ENCODE measurements at places on chromosomes 7 and 10.

- no peak for DNase-seq
Measured at GRCh38 chr10:92761571-92761970, 71.8 kb downstream of the HHEX start.

DNA sequence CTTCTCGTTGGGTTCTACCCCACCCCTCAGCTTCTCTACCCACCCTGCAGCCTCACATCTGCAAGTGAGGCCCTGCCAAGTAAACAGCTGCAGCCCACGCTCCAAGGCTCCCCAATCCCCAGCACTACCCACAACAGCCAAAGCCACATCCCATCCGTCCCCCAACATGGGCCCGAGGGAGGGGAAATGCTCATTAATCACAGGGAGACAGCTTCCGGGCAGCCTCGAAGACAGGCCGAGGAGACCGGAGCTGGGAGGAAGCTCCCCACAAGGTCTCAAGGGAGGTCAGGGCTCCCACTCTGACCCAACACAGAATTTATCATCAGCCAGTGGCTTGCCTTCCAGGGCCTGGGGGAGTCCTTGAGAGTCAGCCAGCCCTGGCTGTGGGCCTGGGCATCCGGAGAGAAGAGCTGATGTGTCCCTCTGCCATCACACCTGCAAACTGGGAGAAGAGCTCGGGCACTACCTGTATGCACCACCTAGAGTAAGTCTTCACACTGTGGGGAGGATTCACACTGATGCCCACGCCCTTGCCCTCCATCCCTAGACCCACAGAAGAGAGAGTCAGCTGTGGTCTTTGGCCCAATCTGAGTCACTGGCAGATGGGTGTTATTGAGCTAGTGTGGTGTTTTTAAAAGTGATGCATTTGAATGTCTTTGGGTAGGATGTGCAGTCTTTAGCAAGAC is 115.5 kb upstream of the ZMIZ1 start:
- no peak for DNase-seq

DNA sequence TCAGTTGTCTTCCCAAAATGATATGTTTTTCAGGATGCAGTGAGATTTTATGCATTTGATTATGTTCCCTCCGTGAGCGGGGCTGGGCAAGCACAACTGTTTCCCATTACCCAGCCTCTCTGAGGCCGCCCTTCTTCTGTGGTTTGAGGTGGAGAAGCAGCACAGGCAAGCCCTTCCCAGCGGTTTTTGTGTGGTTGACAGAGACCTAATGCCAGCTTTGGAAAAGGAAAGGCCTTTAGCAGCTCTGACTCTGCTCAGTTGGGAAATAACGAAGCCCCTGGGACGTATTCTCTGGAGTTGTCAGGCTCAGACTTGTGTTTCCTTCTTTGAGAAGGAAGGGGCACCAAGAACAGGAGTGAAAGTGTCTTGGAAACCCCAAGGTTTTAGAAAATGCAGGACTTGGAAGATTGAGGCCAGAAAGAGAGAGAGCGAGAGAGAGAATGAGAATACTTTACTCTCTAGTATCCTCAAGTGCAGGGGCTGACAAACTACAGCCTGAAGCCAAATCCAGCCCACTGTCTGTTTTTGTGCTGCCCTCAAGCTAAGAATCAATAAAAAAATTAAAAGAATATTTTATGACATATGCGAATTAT is 20.6 kb upstream of the PDCD4 start:
- DNase-seq = no peak

- no peak for DNase-seq
Measured at GRCh38 chr7:54252256-54253035, 289.7 kb upstream of the VSTM2A start.

DNA sequence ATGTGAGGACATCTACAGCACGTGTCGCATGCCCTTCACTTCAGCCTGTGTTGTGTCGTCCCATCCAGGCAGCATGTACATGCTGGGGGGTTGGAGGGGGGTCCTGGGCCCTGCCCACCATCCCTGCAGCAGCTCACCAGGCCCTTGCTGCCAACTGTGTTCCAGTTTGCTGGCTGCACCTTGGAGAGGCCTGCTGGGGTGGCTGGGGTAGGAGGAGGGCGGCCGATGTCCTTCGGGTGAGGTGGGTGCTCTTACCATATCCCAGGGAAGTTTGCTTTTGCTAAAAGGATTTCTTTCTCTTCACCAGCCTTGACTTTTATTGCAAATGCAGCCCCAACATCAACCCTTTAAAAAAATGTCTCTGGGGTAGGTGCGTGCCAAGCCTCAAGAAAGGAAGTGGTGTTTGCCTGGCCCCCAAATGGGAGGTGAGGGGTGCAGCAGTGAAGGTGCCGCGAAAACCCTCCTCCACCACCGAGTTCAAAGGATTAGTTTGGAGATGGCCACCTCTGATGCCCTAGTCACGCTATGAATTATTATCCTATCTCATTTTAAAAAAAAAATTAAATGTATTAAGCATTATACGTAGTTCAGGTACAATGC is 165.8 kb upstream of the KLF6 start:
- DNase-seq = no peak

DNA sequence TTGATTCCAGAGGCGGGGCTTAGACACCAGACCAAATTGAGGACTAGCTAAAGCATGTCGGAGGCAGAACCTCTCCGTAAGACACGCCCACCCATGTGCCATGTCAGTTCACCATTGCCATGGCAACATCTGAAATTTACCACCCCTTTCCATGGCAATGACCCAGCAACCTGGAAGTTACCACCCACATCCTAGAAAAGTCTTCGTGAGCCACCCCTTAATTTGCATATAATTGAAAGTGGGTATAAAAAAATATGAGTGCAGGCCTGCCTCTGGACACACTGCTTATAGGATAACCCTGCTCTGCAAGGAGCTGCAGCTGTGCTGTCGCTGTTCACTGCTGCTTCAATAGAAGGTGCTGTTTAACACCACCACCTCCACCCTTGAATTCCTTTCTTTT is 28.0 kb downstream of the TMEM270 start:
- no peak for DNase-seq

GRCh38 chr10:77398986-77399755 is 238.4 kb downstream of the KCNMA1 start:
- no peak for DNase-seq

GRCh38 chr7:141014125-141014523 is 628 bp downstream of the MRPS33 start:
- DNase-seq = no peak

DNA sequence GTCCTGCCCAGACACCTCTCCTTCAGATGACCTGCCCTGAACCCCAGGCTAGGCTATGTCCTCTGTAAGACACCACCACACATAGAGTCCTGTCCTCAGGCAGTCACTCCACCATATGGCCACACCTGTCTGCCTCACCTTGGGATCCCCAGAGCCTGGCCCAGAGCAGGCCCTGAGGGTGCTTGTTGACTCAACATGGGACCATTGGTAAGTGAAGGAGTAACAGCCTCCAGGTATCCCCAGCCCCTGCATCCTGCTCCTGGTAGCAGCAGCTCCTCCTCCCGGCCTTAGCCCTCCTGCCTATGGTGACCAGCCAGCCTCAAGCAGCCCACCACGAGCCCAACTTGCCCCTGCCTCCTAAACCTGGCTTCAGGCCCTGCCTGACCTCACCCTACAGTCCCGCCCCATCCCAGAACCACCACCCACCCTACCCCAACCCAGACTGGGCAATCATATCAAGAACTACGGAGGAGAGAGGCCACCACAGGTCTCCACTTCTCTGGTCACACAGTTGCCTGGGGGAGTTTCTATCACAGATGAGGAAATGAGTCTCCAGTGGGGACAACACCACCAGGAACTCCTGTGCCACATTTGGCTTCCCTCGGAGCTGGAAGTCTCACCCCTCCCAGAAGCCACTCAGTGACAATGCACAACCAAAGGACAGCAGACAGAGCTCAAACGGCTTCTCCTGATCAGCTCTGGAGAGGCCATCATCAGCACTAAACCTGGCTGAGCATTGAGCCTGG is 136.6 kb downstream of the GRID1 start:
- DNase-seq = no peak

DNA sequence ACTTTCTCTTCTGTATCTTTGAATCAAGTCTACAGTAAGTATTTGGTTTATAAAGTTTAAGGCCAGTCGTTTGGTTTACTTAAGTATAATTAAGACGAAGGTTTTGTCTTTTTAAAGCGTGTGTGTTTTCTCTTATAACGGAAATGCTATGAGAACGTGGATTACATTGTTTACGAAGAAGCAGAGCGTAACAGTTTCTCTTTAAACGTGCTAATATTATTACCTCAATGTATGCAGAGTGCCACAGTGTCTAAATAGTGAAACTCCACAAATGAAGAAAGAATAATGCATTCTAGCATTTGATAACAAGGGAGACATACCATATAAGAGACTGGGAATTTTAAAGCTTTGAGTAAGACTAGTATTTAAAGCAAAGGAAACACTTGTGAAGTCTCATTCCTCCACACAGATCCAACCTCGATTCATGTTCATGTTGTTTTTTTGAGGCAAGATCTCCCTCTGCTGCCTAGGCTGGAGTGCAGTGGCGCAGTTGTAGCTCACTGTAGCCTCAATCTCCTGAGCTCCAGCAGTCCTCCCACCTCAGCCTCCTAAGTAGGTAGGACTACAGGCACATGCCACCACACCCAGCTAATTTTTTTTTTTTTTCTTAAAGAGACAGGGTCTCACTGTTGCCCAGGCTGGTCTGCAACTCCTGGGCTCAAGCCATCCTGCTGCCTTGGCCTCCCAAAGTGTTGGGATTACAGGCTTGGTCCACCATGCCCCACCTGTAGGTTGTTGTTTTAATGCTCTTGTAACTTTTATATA is 75.1 kb downstream of the ANKRD61 start:
- DNase-seq = peak; percentile 32

All from HCEC 1CT (cell line).